Coronary artery (tissue), 2 donors: ENCODE measurements at places on chromosomes 2 and 18.

GRCh38 chr18:62499263-62499650 is 23.6 kb upstream of the ZCCHC2 start:
- no peak for DNase-seq

DNA sequence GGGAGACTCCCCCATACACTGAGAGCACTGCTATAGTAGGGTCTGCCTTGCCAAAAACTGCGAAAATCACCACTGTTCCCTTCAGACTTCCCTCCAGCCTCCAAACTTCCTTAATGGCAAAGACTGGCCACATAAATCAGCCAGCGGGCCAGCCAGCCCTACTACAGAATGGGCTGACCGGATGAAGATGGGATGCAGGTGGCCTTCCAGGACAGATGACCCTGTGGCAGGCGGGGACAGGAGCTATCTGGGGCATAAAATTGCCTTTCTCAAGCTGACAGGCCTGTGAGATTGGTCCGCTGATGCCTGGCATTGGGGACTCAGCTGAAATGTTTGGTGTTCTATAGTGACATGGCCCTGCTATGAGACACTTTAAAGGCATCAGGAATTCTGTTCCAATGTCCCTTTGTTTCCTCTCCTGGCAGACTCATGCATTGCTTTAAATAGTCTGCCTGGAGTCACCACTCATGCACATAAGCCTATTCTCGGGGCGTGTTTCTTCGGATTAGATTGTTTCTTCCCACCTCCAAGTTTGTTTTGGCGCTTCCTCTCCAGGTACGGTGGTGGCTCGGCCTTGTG is 135.9 kb downstream of the ALPK2 start:
- DNase-seq, result no peak

- DNase-seq, result no peak
Observed at GRCh38 chr2:131426727-131427126, 49.2 kb upstream of the TUBA3D start.

DNA sequence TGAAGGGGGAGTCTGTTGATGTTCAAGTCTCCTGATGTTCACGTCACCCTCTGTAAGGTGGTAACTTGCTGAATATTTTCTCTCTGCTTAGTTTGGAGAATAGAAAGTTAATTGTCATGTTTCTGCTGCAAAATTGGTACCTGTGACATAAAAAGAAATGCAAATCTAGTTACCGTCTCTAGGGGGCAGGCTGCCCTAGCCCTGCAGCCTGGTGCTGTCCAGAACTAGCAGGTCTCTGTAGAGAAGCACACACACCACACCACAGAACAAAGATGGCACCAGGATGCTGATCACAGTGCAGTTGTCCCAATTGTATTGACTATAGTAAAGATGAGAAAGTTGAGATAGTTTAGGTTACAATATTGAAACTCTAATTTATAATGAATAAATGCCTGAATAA is 47.0 kb downstream of the SLC9A4 start:
- no peak for DNase-seq

DNA sequence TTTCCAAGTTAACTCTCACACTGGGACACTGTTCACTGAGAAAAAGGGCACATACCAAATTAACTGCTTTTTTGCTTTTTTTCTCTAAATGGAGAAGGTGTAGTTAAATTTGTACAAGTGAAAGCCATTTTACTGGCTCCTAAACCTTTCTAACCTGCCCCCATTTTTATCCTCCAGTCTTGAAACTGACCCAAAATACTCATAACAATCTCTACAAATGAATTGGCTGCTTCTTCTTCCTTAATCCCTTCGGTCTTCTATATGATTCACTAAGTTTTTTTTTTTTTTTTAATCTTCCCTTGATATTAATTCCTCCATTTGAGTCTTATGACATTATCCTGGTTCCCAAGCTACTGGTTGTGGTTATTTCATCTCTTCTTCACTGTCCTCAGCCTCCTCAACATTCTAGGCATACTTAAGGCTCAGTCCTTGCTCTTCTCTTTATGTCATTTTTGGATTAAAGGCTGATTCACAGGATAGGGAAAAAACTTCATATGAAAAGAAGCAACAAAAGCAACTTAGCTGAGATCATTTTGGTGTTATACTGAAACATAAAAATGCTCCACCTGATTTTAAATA is 19.8 kb downstream of the ORC2 start:
- no peak for DNase-seq

DNA sequence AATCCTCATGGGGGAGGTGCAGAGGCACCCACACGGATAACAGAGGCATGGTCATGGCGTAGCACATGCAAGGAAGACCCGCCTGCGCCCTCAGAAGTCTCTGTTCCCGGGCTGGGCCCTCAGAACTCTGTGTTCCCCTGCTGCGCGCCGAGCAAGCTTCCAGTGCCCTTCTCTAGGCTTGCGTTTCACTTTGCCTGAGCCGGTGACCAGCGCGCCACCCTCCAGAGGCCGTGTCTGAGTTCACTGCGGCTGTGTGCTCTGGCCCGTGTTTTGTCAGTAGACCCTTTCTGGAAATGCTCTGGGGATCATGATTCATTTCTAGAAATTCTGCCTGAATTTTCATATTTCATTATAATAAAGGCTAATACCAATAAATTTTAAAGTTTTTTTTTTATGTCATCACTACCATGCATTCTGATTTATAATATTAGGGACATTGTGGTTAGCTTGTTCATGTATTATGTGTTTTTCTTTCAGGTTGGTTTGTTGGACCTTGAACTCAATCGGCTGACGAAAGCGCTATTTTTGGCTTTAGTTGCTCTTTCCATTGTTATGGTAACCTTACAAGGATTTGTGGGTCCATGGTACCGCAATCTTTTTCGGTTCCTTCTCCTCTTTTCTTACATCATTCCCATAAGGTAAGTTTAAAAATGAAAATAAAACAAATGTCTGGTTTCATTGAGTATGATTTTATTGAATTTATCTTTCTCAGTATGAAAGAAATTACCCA is 142.7 kb upstream of the NFATC1 start:
- no peak for DNase-seq

DNA sequence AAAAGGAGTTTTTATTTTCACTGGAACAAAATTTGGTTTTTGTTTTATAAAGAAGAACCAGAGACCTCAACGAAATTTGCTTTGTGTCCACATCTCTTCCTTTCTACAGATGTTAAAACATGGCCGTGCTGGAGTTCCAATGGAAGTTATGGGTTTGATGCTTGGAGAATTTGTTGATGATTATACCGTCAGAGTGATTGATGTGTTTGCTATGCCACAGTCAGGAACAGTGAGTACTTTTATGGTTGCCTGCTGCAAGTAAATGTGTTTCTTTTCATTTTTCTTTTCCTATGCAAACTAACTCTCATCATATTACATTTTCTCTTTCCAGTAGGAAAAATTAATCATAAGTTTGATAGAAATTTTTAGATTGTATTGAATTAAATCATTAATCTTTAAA is 48.4 kb upstream of the TBR1 start:
- DNase-seq, result no peak

DNA sequence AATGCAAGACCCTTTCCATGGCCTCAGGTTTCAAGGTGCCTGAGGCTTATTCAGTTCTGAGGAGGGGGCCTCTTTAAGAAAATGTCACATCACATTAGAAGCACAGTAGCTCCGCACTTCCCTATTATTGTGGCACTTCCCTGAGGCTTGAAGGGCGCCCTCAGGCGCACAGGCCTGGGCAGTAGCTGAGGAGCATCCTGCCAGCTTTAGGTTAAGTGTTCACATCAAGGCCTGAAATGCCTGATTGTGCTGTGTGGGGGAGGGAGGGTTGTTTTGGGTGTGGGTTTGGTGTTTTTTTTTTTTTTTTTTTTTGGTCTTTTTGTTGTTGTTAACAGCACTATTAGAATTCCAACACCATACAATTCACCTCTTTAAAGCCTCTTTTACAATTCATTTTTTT is 107.9 kb downstream of the CABLES1 start:
- no peak for DNase-seq

GRCh38 chr2:25252291-25253152 is 84.1 kb upstream of the POMC start:
- DNase-seq, result no peak

DNA sequence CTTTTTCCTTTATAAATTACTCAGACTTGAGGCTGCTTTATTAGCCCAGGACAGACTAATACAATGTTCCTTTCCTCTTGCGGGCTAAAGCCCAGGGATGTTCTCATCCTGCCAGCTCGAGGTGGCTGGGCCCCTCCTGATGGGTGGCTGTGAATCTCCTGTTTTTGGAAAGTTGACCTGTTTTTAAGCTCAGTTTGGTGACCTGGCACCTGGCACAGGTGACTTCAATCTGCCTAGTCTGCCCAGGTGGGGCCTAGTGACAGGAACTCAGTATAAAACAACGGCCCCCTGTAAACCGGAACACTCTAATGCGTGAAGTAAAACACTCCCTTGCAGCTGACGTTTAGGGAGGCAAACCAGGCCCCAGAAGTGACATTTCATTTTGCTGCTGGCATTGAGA is 92.7 kb upstream of the SNTG2 start:
- peak; percentile 22 for DNase-seq

DNA sequence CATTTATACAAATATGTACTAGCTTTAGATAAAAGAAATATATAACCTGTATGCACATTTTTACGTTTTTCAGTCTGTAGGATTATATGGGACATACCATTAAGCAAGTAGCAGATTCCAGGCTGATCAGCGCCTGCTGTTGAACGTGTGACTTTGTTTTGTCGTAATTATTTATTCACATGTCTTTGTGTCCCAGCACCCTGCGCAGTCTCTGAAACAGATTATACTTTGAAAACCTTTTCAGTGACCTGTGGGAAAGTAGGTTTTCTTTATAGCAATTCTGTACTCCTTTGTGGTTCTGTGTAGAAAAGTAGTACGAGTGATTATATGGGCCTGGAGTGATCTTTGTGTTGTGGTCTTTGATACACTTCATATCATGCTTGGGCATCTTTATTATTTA is 68.5 kb downstream of the MTA3 start:
- DNase-seq, result no peak

DNA sequence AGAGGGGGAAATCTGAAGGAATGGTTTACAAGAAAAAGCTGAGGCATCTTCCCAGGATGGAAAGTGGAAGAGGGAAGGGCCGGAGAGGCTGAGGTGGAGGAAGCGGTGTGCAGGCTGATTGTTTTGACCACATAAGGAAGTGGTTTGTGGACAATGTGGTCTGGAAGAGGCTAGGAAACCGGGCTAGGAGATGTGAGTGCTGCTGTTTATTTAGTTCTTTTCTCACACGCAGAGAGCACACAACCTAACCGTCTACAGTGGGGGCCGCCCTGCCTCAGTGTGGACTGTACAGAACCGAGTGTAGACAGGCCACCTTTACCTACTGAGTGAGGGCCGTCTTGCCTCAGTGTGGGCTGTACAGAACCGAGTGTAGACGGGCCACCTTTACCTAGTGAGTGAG is 251.7 kb upstream of the PXDN start:
- peak; percentile 45 for DNase-seq

DNA sequence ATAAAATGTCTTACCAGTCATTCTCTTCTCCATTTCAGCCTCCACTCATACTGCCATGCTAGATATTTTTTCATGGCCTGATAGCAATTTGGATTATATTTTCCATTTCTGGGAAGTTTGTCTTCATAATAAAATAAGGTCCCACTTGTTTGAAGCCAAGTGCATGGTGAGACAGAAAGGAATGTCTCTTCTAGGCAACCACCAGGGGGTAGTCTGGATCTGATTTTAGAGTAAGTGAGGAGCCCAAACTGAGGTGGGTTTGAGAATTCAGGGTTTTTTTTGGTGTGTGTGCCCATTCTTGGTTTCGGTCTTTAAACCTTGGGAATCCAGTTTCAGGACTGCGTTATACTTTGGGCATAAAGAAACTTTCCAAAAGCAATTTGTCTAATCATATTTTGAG is 315.5 kb downstream of the RPRM start:
- DNase-seq, result no peak

- peak; percentile 100 for DNase-seq
Observed at GRCh38 chr2:676647-677055, 555 bp downstream of the TMEM18 start.

DNA sequence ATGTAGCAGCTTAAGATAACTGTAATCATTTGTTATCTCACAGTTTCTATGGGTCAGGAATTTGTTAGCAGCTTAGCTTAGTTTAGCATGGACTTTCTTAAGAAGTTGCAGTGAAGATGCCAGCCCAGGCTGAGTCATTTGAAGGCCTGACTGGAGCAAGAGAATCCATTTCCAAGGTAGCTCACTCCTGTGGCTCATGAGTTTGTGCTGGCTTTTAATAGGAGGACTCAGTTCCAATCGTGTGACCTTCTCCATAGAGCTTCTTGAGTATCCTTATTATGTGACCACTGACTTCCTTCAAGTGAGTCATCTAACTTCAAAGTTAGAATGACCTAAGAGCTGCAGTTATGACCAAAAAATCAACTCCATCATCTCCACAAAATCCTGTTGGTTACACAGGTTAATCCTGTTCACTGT is 1.4 kb downstream of the GPATCH11 start:
- DNase-seq, result no peak

DNA sequence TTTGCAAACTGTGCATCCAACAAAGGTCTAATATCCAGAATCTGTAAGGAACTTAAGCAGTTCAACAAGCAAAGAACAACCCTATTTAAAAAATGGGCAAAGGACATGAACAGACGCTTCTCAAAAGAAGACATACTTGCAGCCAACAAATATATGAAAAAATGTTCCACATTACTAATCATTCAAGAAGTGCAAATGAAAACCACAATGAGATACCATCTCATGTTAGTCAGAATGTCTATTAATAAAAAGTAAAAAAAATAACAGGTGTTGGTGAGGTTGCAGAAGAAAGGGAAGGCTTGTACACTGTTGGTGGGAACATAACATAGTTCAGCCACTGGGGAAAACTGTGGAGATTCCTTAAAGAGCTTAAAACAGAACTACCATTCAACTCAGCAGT is 126.2 kb downstream of the NAT8 start:
- DNase-seq, result no peak

DNA sequence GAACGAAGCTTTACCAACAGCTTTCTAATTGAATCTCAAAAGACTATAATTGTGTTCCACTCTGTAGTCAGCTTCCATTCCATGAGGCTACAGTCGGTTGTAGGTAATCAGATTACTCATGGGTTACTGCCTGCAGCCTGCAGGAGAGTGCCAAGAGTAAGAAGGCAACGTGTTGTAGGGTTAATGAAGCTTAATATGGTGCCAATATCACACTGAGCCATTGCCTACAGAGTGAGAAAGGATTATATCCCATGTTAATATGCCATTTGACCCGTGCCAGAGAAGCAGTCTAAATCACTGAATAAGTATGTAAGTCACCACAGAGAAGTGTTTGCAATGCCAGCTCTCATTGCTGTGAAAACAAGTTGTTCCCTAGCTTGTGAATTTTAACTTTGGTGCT is 734.5 kb upstream of the ACVR2A start:
- DNase-seq, result no peak

- no peak for DNase-seq
Observed at GRCh38 chr2:138676619-138677021, 103.6 kb downstream of the NXPH2 start.

DNA sequence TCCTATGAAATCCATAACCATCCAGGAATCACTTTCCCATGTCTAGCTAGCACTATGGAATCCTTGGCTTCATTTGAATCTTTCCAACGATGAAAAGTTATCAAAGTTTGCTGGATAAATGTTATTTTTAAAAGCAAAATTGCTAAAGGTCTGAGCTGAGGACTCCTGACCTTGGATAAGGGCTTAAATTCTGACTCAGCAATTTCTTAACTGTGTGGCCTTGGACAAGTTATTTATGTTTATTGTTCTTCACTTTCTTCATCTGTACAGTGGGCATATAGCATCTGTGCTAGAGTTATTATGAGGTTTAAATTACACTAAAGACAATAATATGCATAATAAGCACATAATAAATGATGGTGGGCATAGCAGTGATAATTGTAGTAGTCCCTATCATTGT is 227.5 kb downstream of the KCNS3 start:
- DNase-seq, result no peak
